Dermis lymphatic vessel endothelial cell (primary cell): ENCODE measurements at places on chromosomes 2 and 18. TPM values are rescaled to one million over a fixed set of nuclear protein-coding genes. Genes with fewer than 3 reads are reported as not detected.

Gene UBR3
- 45.6 and 64.2 TPM in 2 replicates for total RNA-seq

Gene C2orf81
- under 0.01 TPM in 1 of 2 replicates, not detected in the other for total RNA-seq

Gene TEKT4
- not detected in 2 replicates for total RNA-seq

Gene SERPINB11
- total RNA-seq, result not detected in 2 replicates

Gene DUSP19
- total RNA-seq, result 2.5 and 4.4 TPM in 2 replicates

Gene SCG2
- total RNA-seq, result under 0.01 TPM in 1 of 2 replicates, not detected in the other

Gene SLC11A1
- total RNA-seq, result 0.09 and 0.11 TPM in 2 replicates

Gene HOXD9
- total RNA-seq, result 17.0 and 33.7 TPM in 2 replicates

Gene KIAA2012
- total RNA-seq, result not detected in 2 replicates

Gene GPR45
- total RNA-seq, result not detected in 2 replicates

Gene LHCGR
- total RNA-seq, result not detected in 2 replicates

Gene AKAIN1
- total RNA-seq, result not detected in 2 replicates

Gene CRYGD
- total RNA-seq, result not detected in 2 replicates

Gene DNAH7
- under 0.01 TPM in 2 replicates for total RNA-seq

Gene GULP1
- total RNA-seq, result 3.3 TPM in 2 replicates

Gene HS1BP3
- total RNA-seq, result 20.9 and 21.1 TPM in 2 replicates

Gene EFEMP1
- total RNA-seq, result 1,851 and 8,510 TPM in 2 replicates

Gene DYNC1I2
- total RNA-seq, result 114 and 150 TPM in 2 replicates

Gene SLC9A2
- not detected in 2 replicates for total RNA-seq

Gene CELF4
- total RNA-seq, result 0.43 TPM in 1 of 2 replicates, not detected in the other

Gene SERPINB13
- not detected in 2 replicates for total RNA-seq
